Activated naive CD8-positive, alpha-beta T cell treated with anti-CD3 and anti-CD28 coated beads, Interleukin-2, amount 50 U/mL, for 24 hours (primary cell): ENCODE measurements at places on chromosomes 2 and 18.

- H3K27me3 ChIP-seq: no peaks in the 10 kb centered on the region
- DNase-seq: no peak
- H3K36me3 ChIP-seq: no peaks in the 10 kb centered on the region
- H3K4me1 ChIP-seq: no peaks in the 10 kb centered on the region
These were observed 61.7 kb upstream of the MYL1 start for GRCh38 chr2:210376694-210377093.

DNA sequence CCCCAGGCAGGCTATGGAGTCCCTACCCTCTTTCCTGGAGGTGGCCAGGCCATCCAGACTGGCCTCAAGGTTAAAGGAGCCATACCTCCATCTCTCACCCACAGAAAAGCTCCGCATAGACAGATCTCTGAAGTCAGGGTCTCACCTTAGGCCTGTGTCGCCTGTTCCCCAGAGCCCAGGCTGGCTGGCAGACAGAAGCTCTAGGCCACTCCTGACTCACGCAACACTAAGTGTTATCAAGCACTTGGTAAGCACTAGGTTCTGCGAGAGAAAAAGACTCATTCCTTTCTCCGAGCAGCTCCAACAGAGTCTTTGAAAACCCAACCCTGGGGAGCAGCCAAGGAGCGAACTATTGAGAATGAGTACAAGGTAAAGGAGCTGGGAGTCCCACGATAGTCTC lies 6.1 kb downstream of the SMAD7 start:
- H3K36me3 ChIP-seq: peaks cover 67% of the 10 kb centered on the region
- no peak overlapping the region for H3K27ac ChIP-seq
- no peak overlapping the region for H3K4me3 ChIP-seq
- DNase-seq: no peak
- peaks cover 89% of the 10 kb centered on the region for H3K4me1 ChIP-seq
- H3K27me3 ChIP-seq: peaks cover 2% of the 10 kb centered on the region

- H3K27ac ChIP-seq: no peak overlapping the region
- peaks cover 5% of the 10 kb centered on the region for H3K27me3 ChIP-seq
- peaks cover 20% of the 10 kb centered on the region for H3K4me1 ChIP-seq
These were observed 116.1 kb downstream of the ATL2 start for GRCh38 chr2:38260972-38261371.

- no peaks in the 10 kb centered on the region for H3K4me1 ChIP-seq
- peaks cover 8% of the 10 kb centered on the region for H3K27me3 ChIP-seq
- no peak overlapping the region for H3K4me3 ChIP-seq
- no peak for DNase-seq
- no peaks in the 10 kb centered on the region for H3K36me3 ChIP-seq
- no peak overlapping the region for H3K27ac ChIP-seq
These were observed 18.6 kb downstream of the GLI2 start for GRCh38 chr2:120754067-120754960.

DNA sequence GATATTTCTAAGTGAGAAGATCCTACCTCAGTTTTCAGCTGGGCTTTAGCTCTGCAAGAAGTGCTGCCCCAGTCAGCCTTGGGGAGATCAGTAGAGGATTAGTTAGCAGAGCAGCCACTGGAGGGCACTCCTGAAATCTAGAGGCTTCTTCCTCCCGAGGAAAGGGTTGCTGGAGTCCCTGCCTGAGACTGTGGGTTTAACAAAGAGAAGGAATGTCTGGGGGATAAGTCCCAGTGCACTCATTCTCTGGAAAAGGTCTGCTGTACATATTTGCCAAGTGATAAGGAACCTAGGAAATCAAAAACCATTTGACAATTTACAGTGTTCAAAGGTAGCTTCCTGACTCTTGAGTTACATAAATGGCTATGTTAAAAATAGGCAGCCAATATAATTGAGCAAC lies 207.2 kb downstream of the SLC8A1 start:
- DNase-seq: peak; percentile 4
- H3K36me3 ChIP-seq: no peaks in the 10 kb centered on the region
- H3K27me3 ChIP-seq: peaks cover 2% of the 10 kb centered on the region
- H3K27ac ChIP-seq: no peak overlapping the region
- H3K4me3 ChIP-seq: no peak overlapping the region

DNA sequence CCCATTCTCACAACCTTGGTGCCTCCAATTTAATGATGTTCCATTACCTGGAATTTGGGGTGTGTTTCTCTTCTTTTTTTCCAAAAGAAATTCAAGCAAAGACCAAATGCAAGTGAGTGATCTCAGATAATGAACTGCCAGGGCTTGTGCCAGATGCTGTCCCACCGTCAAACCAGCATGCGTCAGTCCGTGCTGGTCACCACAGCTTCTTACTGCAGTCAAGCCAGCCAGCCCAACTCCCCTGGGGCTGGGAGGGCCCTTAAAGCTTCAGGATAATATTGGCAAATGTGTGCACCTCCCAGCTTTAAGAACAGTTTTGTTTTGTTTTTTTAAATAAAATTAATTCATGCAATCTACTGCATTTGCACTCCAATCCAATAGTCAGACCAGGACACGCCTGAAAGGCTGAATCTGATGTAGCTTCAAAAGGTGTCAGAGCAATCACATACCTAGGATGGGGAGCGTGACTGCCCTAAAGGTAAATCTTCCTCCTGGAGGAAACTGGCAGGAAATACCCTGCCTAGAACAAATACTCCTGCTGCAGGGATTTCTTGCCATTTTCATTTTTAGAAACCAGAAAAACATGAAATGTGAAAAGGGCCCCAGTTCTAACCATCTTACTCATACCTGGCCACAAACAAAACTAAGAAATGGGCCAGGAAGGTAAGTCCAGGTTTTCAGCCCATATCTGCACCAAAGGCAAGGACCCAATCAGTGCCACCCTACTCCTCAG lies 26.8 kb upstream of the SP3 start:
- H3K4me1 ChIP-seq: no peaks in the 10 kb centered on the region
- DNase-seq: no peak
- H3K27me3 ChIP-seq: peaks cover 1% of the 10 kb centered on the region
- no peak overlapping the region for H3K4me3 ChIP-seq
- H3K27ac ChIP-seq: no peak overlapping the region
- no peaks in the 10 kb centered on the region for H3K36me3 ChIP-seq

DNA sequence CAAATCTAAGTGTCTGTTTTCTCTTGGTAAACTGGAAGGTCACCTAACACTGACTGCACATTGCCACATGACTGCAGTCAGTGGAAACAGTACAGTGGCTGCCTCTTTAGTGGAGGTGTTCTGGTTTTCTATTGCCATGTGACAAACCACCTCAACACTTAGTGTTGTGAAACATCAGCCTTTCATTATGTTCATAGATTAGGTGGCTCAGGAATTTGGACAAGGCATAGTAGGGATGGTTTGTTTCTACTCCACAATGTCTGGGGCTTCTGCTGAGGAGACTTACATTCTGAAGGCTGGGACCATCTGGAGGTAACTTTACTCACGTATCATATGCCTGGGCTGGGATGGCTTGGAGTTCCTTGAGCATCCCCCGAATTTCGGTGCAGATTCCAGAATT lies 26.5 kb downstream of the CCDC85A start:
- no peak for DNase-seq
- no peaks in the 10 kb centered on the region for H3K36me3 ChIP-seq
- H3K4me1 ChIP-seq: no peaks in the 10 kb centered on the region
- no peak overlapping the region for H3K27ac ChIP-seq
- peaks cover 2% of the 10 kb centered on the region for H3K27me3 ChIP-seq

DNA sequence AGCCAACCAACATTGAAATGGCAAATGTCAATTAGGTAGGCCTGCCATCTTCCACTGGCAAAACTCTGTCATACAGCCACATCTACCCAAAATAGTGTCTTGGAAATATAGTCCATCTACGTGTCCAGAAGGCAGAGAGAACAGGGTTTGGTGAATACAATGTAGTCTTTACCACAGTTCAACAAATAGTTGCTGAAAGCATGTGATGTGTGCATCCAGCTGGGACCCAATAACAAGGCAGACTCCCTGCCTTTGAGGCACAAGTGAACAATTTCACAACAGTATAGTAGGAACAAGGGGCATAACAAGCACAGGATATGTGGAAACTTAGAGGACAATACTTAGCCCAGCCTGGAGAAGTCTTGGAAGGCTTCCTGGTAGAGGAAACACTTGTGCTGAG lies 72.6 kb downstream of the EVA1A start:
- H3K4me1 ChIP-seq: no peaks in the 10 kb centered on the region
- H3K27me3 ChIP-seq: peaks cover 5% of the 10 kb centered on the region
- no peak overlapping the region for H3K27ac ChIP-seq
- H3K36me3 ChIP-seq: no peaks in the 10 kb centered on the region
- no peak for DNase-seq

- H3K27ac ChIP-seq: no peak overlapping the region
- no peak overlapping the region for H3K4me3 ChIP-seq
- peaks cover 3% of the 10 kb centered on the region for H3K36me3 ChIP-seq
- no peaks in the 10 kb centered on the region for H3K4me1 ChIP-seq
These were observed 202.1 kb downstream of the RNF144A start for GRCh38 chr2:7119132-7119835.

DNA sequence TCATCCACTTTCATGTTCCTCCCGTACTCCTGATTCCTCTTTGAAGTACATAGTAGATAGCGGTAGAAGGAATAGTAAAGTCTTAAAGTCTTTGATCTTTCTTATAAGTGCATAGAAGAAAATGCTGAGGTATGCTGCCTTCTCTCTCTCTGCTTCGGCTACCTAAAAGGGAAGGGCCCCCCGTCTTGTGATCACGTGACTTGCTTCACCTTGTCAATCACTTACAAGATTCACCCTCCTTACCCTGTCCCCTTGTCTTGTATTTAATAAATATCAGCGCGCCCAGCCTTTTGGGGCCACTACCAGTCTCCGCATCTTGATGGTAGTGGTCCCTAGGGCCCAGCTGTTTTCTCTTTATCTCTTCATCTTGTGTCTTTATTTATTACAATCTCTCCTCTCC lies 932.2 kb upstream of the FANCL start:
- no peak overlapping the region for H3K27ac ChIP-seq
- DNase-seq: no peak
- H3K4me1 ChIP-seq: no peaks in the 10 kb centered on the region
- no peaks in the 10 kb centered on the region for H3K36me3 ChIP-seq

DNA sequence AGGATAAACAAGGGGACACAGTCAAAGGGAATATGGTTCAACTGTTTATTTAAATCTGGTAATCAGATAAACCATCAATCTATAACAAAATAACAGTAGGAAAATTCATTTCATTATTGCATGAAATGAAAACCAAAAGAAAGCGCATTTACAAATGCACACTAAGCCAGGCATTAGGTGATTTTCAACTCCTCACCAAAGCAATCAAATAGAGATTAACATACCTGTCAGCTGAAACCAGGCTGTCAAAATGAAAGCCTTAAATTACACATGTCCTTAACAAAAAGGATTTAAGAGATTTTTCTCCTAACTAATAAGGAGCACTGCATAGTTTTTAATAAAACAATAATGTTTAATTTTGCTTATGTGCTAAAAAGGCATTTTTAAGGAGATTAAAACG lies 23.0 kb downstream of the STK39 start:
- no peaks in the 10 kb centered on the region for H3K27me3 ChIP-seq
- peaks cover 12% of the 10 kb centered on the region for H3K36me3 ChIP-seq
- peaks cover 32% of the 10 kb centered on the region for H3K4me1 ChIP-seq
- no peak overlapping the region for H3K4me3 ChIP-seq
- no peak for DNase-seq
- no peak overlapping the region for H3K27ac ChIP-seq

DNA sequence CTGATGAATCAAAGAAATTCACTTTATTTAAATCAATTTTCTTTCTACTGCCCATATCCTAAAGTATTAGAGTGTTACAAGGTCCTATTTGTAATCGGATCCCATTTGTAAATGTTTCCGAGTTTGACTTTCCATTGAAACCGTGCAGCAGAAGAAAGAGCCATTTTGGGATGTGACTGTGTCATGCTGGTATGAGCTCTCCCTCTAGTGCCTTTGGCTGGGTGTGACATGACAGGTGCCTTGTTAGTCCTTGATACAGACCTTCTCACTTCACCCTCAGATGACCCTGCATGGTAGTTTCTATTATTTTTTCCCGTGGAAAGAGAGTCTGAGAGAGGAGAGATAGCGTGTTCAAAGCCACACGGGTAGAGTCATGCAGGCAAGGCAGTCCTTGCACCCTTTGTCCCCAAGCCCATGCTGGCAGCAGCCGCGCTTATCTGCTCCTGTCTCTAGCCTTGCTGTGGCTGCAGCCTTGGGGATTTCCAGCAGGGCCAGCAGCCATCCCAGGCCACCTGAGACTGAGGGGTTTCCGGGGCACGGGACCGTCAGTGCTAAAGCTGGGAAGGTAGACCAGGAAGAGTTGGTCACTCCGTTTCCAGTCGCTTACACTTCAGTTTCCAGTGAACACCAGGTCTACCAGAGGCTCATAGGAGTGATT lies 21.4 kb downstream of the CHMP1B start:
- H3K36me3 ChIP-seq: peaks cover 2% of the 10 kb centered on the region
- H3K27me3 ChIP-seq: peaks cover 4% of the 10 kb centered on the region
- peaks cover 1% of the 10 kb centered on the region for H3K4me1 ChIP-seq
- no peak overlapping the region for H3K4me3 ChIP-seq
- H3K27ac ChIP-seq: no peak overlapping the region

DNA sequence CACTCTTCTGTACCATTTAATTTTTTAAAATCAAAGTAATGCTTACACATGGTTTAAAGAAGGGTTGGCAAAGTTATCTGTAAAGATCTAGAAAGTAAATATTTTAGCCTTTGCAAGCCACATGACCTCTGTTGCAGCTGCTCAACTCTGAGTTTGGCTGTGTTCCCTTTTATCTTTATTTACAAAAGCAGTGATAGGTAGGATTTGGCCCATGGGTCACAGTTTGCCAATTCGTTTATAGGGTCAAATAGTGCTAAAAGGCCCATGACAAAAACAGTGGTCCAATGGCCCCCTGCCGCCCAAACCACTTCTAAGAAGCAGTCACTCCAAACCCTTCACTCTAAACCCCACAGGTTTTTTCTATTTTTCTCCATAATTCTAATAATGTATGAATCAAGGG lies 124.8 kb downstream of the PARD3B start:
- no peaks in the 10 kb centered on the region for H3K4me1 ChIP-seq
- H3K27me3 ChIP-seq: no peaks in the 10 kb centered on the region

GRCh38 chr2:219358170-219359075 lies 25.9 kb upstream of the RESP18 start:
- peaks cover 3% of the 10 kb centered on the region for H3K4me1 ChIP-seq
- peaks cover 50% of the 10 kb centered on the region for H3K27me3 ChIP-seq
- H3K27ac ChIP-seq: no peak overlapping the region
- peak; percentile 20 for DNase-seq
- peaks cover 4% of the 10 kb centered on the region for H3K36me3 ChIP-seq

GRCh38 chr18:12554796-12555388 lies 103.0 kb downstream of the SPIRE1 start:
- no peak overlapping the region for H3K27ac ChIP-seq
- peaks cover 5% of the 10 kb centered on the region for H3K27me3 ChIP-seq
- H3K4me1 ChIP-seq: no peaks in the 10 kb centered on the region
- H3K36me3 ChIP-seq: peaks cover 1% of the 10 kb centered on the region
- H3K4me3 ChIP-seq: no peak overlapping the region
